ENCODE measurements at places on chromosomes 1 and 21.

DNA sequence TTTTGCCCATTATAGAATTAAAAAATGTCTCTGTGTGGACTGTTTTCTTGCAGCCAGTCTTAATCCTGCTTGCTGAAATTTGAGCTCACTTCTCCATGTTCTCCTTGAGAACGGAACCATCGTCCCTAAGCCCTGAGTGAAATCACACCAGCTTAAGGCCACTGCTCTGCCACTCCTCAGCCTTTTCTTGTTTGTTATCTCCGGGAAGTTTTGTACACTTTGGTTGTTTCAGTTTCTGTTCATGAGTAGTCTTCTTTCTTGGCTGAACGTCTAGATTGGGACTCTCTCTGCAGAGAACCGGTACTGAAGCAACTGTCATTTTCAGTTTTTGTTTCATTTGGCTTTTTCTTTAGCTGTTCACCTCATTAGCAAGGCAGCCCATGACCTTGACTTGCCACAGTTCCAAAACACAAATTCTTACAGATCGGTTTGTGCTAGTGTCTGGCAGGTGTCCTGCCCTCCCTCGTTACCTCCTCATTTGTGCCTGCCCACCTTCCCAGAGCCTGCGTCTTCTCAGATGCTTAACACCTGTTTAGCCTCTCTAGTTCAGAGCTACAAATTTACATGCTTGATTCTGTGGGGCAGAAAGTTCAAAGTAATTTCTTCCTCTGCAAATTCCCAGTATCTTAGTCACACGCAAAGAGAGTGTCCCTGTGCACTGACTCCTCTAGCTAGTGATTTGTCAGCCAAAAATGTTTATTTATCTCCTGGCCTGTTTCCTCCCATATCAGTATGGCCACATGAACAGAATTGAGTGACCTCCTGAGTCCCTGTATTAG is 12.4 kb downstream of the PSEN2 start:
- DNase-seq: no peak

DNA sequence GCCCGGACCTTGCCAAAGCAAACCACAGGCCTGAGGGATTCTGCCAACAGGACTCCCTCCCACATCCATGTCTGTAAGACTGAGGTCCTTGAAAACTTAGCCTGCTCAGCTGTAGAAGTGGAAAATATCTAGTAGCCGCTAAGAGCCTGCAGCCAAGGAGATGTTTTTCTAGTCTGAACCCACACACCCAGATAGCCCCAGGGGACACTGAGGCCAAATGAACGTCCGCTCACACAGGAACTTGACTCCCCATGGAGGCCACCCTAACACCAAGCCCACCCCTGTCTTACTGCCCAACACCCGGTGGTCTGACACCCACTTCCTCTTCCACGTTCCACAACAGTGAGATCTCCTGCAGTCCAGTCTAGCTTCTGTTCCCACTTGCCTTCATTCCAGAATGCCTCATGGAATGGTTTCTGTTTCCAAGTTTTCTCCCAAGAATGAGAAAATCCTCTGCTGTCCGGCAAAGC is 174.8 kb downstream of the PLPP3 start:
- no peak for DNase-seq

- no peak for DNase-seq
These were observed 10.4 kb downstream of the TFF3 start for GRCh38 chr21:42304556-42305454.

- no peak for DNase-seq
These were observed 9.1 kb downstream of the IBA57 start for GRCh38 chr1:228174482-228175315.

DNA sequence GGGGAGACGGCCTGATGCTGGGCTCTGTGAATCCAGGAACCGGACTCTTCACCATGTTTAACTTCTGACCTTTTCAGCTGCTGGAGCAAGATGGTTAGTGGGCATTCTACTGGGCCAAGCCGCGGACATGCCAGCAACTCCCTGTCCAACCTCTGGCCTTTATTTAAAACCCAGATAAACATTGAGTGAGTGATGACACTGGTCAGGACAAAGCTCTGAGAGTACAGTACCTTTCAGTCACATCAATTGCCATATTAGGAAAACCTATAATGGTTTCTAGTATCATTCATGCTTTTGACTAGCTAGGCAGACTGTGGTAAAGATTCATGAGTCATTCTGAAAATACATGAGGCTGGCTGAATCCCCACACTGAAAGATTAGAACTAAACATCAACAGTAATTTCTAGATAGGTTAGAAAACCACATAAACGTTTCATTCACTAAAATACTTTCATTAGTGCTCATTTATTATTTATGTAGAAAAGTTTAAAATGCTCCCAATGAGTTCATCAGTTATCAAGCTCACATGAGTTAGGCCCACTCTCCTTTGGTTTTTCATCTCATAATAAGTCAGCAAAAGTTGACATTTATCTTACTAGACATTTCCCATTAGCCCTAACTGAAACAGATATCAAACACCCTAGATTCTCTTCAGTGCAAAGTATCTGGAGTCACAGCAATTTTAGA is 7.1 kb upstream of the ACTA1 start:
- DNase-seq: no peak

- DNase-seq: no peak
These were observed 82.1 kb downstream of the PTPN14 start for GRCh38 chr1:214469290-214469689.

- DNase-seq: no peak
These were observed 243.1 kb downstream of the S1PR1 start for GRCh38 chr1:101479945-101480344.

DNA sequence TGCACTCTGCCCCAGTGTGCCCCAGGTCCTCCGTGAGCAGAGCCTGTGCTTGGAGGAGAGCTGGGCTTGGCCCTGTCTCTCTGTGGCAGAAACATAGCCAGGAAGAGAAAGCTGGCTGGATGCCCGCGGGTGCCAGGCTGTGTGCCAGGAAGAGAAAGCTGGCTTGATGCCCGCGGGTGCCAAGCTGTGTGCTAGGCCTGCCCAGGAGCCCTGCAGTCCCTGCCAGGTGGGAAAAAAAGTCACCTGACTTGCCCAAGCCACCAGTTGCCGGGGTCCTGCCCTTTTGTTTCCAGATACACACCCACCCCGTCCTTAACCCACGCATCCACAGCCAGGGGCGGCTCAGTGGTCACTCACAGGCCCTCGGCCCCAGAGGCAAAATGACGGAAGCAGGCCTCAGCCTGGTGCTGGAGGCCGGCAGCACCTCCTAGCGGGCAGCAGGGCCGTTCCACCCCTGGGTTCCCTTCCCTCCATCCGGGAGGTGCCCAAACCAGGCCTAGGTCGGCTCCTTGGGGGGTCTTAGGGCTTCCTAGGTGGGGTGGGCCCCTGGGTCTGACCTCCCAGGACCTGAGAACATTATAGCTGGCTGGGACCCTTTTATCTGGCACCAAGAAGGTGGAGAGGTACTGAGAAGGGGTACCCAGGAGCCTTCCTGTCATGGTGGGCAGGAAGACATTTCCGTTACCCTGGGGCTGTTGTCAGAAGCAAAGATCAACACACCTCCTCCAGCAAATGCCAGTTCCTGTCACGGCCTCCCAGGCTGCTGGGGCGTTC is 9.1 kb downstream of the ITGB2 start:
- DNase-seq: no peak

DNA sequence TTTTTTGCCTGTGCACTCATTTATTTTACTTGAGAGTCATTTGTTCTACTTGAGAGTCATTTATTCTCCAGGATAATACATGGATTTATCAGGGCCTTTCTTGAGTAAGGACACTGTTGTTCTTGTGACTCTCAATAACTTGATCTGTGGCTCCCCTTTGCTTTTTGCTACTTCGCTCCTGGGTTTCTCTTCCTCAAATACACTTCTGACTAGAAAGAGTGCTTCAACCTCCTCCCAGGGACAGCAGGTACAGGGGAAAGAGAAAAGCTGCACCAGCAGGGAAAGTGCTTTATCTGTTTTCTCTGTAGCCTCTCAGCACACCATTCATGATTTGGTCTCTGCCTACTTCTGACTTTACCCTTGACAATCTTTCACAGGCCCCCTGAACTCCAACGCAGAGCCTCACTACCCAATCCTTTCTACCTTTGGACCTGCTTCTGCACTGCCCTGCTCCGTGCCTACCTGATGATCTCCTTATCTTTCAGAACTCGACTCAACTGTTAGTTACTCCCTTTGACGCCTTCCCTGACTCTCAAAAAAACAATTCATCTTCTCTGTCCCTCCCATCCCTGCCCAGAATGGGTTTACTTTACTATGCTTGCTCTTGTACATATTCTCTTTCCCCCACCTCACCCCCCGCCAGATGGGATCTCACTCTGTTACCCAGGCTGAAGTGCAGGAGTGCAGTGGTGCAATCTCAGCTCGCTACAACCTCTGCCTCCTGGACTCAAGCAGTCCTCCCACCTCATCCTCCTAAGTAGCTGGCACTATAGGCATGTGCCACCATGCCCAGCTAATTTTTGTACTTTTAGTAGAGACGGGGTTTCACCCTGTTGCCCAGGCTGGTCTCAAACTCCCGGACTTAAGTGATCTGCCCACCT is 15.6 kb upstream of the PIGM start:
- DNase-seq: no peak

- DNase-seq: no peak
These were observed 150.9 kb upstream of the POU3F1 start for GRCh38 chr1:38197312-38198061.

- no peak for DNase-seq
These were observed 206.3 kb upstream of the KCTD3 start for GRCh38 chr1:215360758-215361157.

DNA sequence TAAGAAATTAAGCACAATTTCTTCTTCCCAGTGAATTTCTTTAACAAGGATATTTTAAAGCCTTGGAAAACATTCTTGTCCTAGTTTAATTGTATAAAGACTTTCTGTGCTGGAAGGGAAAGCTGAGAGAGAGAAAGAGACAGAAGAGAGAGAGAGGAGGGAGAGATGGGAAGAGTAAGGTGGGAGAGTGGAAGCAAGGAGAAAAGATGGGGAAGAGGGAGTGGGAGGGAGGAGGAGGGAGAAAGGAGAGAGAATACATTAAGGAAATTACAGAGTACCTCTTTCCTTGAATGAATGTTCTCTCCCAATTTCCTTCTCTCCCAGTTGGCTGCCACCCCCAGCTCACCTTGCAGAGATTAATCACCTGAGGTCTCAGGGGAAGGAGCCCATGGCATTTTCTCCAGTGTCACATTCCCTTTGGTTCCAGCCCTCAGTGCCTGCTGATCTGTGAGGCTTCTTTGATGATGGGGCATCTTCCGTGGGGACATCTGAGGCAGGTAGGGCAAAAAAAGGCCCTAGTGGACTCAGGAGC is 32.4 kb upstream of the KCNA10 start:
- DNase-seq: no peak

GRCh38 chr1:153959454-153959853 is 1.0 kb upstream of the CRTC2 start:
- DNase-seq: no peak

GRCh38 chr1:31701091-31701736 is 2.6 kb downstream of the COL16A1 start:
- no peak for DNase-seq

GRCh38 chr21:41370840-41371684 is 9.2 kb downstream of the MX2 start:
- DNase-seq: no peak

DNA sequence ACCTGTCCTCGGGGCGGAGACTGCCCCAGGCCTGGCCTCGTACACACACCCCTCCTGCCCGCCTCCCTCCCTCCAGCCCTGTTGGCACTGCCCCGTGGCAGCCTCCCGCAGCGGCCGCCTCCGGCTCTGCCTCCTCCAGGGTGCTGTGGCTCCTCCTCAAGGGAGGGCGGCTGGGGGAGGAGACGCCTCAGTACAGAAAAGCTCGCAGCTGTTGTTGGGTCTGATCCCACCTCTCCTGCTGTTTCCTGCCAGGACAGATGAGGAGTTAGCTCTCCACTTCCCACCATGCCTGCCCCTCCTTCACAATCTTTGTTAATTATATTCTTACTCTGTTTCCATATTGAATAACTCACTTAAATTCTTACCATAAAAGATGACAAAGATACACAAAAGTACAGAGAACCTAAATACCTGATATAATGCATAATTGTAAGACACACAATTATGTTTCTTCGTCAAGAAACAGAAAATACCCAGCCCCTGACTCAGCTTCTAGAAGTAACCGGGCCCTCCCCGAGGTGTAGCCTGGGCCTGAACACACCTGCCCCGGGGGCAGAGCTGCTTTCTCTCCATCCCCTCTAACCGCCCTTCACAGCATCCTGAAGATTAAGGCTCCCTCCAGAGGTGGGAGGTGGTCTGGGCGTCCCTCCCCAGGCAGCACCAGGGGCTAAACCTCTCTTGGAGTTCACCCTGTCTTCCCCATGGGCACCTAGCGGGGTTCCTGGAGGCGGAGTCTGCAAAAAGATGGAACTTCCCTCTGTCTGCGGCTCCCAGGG is 30.6 kb upstream of the COL6A1 start:
- no peak for DNase-seq

DNA sequence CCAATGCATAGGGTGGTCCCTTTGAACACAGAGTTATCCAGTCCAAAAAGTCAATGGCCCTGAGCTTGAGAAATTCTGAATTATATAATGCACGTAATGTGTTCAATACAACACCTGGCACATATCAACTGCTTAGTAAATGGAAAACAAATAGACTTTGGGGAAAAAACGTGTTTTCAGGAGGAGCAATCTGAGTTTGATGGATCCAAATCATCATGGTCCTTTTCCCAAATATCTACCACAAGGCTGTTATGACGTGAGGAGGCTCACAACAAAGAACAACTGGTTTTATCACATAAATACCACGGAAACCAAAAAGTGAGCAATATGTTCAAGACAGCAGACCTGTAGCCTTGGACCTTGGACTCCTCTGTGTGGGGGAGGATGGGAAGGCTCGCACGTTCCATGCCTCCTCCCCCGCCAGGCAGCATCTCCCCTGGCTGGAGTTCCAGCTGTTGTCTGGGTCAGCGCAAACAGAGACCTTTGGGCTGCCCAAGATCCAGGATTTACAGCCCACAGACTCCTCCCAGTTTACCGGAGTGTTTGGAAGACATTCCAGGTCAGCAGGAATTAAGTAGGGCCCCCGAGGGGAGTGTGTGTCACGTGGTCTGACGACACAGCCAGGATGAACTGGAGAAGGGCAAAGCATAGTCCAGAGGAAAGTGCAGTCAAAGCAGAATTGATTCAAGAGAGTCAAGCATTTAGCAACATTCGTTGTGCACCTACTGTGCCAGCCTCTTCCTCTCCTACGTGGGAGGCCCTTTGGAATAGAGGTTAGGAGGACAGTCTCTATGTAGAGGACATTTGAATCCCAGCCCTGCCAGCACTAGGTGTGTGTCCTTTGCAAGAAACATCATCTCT is 32.2 kb upstream of the MED18 start:
- DNase-seq: no peak

- no peak for DNase-seq
These were observed 4.0 kb downstream of the NVL start for GRCh38 chr1:224325959-224326358.

GRCh38 chr1:83527987-83528386 is 470.9 kb downstream of the TTLL7 start:
- no peak for DNase-seq

- DNase-seq: no peak
These were observed 4.0 kb upstream of the ZBTB40 start for GRCh38 chr1:22447621-22448111.

GRCh38 chr1:87497380-87498203 is 168.9 kb downstream of the LMO4 start:
- DNase-seq: no peak

- no peak for DNase-seq
These were observed 6.7 kb downstream of the PM20D1 start for GRCh38 chr1:205843036-205843859.
